ENCODE measurements at places on chromosomes 11 and 22.

GRCh38 chr11:70381872-70382861 lies 16.2 kb upstream of the CTTN start:
- no peak for DNase-seq

- DNase-seq, result no peak
These were observed 416.7 kb downstream of the NTM start for GRCh38 chr11:131787119-131787518.

DNA sequence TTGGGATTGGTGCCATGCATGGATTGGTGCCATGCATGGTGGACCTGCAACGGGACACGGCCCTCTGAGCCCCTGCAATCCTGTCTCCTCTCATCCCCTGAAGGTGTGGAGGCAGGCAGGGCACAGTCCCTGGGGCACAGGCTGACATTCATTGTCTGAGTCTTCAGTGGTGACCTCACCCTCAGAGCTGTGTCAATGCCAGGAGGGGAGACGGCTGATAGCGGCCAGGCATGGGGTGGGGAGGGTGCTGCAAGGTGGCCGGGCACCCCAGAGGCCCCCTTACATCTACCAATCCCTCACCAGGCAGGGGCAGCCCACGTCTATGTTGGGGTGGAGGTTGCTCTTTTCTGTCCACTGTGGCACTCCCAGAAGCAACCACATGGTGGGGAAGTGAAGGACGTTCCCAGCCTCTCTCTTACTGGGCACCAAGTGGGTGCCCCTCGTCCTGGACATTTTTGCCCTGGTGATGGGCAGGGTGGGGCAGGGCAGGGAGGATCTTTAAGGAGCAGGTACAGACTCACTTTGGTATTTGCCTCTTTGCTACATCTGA lies 47.6 kb downstream of the NECTIN1 start:
- no peak for DNase-seq

- DNase-seq, result no peak
These were observed 13.8 kb downstream of the LARGE1 start for GRCh38 chr22:33906475-33906874.

GRCh38 chr11:107563702-107564101 lies 1.8 kb downstream of the ALKBH8 start:
- peak; percentile 17 for DNase-seq

- DNase-seq, result no peak
These were observed 42.0 kb downstream of the MCHR1 start for GRCh38 chr22:40721266-40721665.

GRCh38 chr11:118226296-118226695 lies 1.5 kb upstream of the JAML start:
- DNase-seq, result no peak

DNA sequence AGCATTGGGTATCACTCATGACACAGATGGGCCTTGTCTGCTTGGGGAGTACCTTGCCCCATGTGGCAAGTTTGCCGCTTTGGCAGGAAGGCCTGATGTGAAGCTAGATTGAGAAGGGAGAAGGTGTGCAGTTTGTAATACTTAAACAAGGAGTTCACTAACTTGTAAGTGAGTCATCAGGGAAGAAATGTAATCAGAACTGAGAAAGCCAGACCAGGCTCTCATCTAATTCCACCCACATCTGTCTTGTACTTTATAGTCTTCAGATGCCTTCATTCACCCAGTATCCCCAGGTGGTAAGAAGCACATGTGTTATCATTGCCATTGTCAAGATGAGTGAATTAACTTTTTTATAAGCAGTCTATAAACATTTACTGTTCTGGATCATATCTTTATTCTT lies 116.0 kb upstream of the DDI1 start:
- DNase-seq, result no peak

GRCh38 chr11:85776951-85777602 lies 33.9 kb downstream of the SYTL2 start:
- no peak for DNase-seq

GRCh38 chr11:17161515-17161914 lies 46.3 kb downstream of the PIK3C2A start:
- DNase-seq, result peak; percentile 17

GRCh38 chr22:39631381-39632286 lies 61.1 kb downstream of the CACNA1I start:
- DNase-seq, result no peak

GRCh38 chr11:60831143-60831500 lies 10.8 kb upstream of the CCDC86 start:
- peak; percentile 39 for DNase-seq

DNA sequence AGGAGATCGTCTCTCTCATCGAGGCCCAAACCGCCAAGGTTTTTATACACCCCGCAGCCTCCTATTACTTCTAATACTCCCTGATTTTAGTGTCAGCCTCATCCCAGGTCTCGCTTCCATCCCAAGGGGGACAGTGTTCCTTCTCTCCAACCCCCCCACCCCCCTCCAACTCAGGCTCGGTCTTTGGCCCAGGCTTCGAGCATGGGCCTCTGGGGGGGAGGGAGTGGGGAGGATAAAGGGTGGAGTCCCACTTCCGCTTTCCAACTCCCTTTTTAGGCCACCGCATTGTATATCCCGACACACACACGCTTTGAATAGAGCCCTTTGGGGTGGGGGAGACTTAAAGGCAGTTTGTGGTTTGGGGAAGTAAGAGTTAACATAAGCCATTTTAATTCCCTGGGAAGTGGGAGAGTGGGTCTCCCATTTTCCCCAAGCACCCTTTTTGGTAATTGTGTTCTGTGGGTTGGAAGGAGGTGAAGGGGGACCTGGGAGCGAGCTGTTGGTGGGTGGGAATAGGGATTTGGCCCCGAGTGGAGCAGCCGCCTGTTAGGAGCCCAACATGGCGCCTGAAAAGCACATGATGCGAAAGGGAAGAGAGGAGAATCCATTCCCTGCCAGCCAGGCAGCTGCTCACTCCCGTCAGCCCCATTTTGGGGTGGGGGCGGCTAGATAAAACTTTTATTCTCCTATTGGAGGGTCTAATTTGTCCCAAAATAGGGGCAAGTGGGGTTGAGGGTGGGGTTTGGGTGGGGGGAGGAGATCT lies 844 bp downstream of the PCF11 start:
- DNase-seq, result peak; percentile 63

GRCh38 chr22:16987822-16988221 lies 20.2 kb downstream of the GAB4 start:
- DNase-seq, result no peak

- peak; percentile 40 for DNase-seq
These were observed 38.5 kb downstream of the BCR start for GRCh38 chr22:23218867-23219251.

DNA sequence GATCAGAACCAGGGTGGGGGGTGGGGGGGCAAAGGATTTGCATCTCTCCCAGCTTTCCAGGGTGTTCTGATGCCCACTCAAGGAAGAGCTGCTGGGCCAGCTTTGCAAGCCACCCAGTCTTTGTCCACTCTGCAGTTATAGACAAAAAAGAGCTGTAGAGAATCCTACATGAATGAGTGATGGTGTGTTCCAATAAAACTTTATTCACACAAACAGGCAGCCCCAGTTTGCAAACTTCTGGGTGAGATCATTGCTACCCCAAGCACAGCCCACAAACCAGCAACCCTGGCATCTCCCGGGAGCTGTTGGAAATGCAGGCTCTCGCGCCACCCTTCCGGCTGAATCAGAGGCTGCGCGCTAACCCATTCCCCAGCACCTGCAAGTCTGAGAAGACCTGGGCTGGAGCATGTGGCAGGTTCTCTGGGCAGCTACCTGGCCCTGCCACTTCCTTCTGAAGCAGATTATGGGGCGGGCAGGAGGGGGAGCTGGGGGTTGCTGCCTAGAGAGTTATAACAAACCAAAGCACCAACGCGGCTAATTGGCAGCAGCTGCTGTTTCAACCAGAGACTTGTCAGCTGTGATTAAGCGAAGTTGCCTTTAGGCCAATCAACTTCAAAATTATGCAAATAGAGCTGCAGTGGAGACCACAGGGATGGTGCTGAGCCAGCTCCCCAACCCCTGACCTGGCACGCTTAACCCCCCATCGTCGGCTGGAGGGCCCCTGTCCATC lies 3.8 kb upstream of the SHISAL1 start:
- DNase-seq, result no peak

- no peak for DNase-seq
These were observed 3.3 kb downstream of the PELI3 start for GRCh38 chr11:66470015-66470414.

GRCh38 chr22:26665813-26666231 lies 8.4 kb downstream of the MIAT start:
- DNase-seq, result no peak

DNA sequence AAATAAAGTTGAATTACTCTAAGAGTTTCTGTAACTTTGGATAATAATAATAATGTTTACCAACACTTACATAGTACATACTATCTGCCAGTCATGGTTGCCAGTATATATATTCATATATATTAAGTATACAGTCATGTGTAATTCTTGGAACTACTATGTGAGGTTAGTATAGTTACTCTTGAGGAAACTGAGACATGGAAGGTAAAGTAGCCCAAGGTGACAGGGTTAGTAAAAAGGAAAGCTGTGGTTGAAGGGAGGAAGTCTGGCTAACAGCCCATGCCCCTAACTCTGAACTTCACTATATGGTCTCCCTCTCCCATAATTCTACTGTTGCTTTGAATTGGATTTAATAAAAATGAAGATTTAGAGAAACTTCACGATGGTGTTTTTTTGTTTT lies 24.9 kb downstream of the FDX1 start:
- no peak for DNase-seq

All from GM06990 (cell line).